Hepatic stellate cell (primary cell): ENCODE measurements at places on chromosomes 1 and 21.

- no peak for DNase-seq
Measured at GRCh38 chr1:163399001-163399400, 77.2 kb downstream of the NUF2 start.

- DNase-seq, result no peak
Measured at GRCh38 chr1:40312238-40313205, 4.6 kb downstream of the COL9A2 start.

GRCh38 chr1:46372431-46372830 lies 21.7 kb upstream of the FAAH start:
- DNase-seq, result no peak

- no peak for DNase-seq
Measured at GRCh38 chr1:81505831-81506230, 294.9 kb upstream of the ADGRL2 start.

DNA sequence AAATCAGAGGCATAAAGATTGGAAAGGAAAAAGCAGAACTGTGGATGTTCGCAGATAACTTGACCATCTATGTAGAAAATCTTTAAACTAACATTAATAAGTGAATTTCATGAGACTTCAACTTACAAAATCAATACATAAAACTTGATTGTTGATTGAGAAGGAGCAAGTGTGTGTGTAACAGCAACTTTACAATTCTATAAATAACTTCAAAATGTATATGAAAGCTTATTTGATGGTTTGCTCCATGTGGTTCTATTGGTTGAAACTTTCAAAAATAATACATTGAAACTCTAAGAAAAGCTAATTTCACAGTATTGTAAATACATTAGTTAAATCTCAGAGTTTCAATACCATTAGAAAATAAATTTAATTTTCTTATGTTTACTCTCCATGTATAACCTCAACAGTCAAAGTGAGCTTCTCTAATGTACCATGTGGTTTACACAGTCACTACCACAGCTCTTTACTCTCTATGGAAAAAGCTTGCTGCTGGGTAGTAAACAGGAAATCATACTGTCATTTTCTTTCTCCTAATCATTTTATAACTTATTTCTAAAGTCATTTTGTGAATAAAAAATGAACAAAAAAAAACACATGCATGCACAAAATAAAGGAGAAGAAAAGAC lies 12.0 kb downstream of the AKT3 start:
- no peak for DNase-seq

DNA sequence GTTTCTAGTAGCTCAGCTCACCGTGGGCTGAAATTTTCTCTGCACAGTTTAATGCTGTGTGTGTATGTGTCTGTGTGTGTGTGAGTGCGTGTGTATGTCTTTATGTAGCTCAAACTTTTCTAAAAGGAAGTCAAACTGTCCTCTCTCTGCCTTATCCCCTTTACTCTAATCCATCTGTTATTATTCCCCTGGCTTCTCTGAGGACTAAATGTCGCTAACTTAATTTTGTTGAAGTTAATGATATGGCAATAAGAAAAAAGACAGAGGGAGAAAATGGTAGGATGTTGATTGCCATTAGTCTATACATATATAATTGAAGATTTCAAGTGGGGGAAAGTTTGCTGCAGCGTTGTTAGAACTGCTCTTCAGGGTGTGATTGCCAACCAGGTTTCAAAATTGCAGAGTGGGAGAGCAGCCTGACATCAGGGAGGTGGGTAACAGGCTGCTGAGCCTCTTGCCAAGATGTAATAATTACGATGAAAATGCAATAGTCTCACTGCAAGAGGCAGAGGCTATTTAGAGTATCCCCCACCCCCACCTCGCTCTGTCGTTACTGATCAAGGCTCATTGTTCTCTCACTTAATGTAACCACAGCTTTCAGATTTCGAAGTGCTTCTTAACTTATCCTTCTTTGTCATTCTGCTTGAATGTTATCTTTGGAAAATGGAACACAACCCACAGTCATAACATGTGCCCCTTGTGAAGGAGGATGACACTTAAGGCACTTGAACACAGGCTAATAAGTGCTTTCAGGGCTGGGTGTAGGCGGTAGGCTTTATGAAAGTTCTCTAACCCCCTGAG lies 559.0 kb upstream of the PLXNA2 start:
- no peak for DNase-seq

DNA sequence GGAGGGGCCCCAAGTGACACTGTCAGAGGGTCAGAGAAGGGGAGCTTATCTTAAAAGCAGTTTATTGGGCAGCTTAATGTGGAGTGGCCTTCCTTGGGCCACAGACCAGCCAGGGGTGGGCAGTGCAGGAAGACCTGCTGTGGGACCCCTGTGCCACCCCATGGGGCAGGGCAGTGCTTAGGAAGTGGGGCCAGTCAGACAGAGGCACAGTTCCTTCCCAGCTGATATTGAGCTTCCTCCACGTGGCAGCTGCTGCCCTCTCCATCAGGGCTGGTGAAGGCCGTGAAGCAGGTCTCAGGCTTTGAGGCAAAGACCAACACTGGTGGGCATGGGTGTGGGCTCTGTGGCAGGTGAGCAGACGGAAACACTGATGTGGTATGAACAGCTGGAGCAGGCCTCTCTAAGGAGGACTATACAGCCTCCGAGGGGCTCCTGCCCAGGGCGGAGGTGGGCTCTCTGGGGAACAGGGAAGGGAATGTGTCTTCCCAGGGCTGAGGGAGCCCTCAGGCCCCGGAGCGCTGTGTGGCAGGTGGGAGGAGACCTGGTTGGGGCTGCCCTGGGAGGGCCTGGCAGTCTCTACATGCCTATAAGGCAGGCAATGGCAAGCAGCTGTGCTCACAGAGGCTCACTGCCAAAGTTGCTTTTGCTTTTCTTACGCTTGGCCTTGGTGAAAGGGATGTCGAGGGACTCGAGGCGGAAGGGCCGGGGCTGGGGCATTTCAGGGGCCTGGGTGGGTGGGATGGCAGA lies 3.0 kb upstream of the DDOST start:
- DNase-seq, result no peak

DNA sequence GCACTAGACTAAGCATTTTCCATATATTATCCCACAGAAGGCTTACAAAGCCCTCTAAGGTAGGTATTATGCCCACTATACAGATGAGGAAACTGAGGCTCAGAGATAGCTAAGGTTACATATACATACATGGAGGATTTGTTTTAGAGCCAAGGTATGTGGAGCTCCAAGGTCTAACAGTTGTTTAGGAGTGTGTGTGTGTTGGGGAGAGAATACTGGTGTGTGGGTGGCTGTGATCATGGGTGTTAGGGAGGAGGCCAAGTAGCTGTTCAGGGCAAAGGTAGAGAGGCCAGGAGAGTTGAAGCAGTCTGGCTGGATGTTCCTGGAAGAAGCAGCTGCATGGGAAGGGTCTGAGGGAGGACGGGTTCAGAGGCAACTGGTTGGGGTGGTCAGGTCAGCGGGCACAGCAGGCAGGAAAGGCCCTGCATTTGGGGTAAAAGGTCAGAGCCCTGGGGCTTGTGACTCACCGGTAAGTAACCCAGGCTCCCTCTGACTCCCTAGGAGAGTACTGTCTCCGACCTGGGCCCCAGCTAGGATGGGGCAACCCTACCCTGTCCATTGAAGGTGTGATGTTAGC lies 5.1 kb upstream of the LDLRAP1 start:
- no peak for DNase-seq

DNA sequence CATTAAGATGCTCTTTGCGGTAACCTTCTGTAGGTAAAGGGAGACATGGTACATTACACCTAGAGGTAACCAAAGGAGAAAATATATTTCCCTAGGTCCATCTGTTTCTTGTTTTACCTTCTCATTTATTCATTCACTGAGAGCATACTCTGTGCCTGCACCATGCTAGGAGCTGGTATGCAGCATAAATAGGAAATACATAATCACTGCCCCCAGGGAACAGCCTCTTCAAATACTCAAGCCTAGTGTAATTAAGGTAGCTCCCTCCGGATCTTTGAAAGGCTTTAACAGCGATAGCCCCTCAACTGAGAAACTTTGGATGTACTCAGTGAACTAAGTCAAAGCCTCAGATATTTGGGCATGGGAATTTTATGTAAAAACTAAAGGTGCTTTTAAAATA lies 123.6 kb downstream of the GABPA start:
- DNase-seq, result no peak

DNA sequence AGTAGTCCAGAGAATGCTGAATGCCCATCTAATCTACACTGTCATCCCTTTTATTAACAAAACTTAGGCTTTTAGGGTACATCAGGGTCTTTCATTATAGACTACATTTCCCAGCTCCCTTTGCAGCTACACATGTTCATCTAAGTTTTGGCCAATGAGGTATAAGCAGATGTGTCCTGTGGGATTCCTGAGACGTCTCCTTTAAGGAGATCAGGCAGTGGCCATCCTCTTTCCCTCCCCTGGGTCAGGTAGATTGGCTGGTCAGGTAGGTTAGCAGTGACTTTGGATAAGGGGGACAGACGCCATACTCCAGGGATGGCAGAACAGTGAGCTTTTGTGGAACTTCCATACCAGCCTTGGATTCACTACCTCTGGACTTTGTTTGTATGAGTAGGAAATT lies 188.3 kb downstream of the FGGY start:
- DNase-seq, result no peak

DNA sequence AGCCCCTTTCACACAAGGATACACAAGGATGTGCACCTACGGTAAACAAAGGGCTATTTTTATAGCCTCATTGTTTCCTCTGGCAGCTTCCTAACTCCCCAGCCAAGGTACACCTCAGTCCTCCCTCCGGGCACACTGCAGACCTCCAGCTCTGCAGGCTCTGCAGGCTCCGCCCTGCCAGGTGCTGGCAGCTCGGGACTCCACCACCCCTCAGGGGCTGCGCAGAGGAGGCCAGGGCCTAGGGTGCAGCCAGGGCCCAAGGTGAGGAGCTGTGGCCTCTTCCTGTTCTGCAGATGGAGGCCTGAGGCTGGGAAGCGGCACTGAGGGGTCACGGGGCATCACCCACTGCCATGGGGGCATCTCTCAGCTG lies 19.8 kb upstream of the CLSTN1 start:
- no peak for DNase-seq

DNA sequence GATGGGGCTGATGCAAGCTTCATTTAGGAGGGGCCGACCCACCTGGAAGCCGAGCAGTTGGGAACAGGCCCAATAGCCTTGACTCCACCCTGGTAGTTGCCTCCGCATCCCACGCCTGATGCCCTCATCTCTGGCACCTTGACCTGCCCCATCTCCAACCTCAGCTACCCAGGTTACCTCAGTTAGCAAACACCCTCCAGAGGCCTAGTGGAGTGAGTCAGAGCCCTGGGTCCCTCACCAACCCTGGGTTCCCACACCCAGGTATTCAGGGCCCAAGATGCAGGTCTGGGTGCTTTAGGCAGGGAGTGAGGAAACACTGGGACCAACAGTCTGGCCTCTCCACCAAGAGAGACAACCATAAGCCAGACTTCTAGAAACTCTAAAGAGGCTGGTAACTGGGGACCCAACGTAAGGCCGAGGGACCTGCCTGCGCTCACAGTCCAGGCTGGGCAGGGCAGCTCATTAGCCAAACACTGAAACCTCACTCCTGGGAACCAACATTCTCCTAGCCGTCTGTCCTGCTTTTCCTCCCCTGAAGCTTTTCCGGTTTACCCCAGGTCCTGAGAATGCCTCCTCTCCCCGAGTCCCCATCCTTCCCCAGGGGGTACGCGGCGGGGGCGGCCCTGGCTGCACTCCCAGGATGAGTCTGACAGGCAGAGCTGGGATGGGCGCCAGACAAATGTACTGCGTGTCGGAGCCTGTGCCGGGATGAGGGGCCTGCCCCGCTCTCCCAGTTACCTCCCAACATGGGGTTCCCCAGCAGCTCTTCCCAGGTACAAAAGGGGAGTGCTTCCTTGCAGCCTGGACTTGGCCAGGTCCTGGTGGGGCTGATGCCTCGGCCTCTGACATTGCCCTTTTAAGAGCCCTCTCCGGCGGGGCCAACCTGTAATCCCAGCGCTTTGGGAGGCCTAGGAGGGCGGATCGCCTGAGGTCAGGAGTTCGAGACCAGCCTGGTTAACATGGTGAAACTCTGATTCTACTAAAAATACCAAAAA lies 8.9 kb upstream of the CELSR2 start:
- peak; percentile 58 for DNase-seq

DNA sequence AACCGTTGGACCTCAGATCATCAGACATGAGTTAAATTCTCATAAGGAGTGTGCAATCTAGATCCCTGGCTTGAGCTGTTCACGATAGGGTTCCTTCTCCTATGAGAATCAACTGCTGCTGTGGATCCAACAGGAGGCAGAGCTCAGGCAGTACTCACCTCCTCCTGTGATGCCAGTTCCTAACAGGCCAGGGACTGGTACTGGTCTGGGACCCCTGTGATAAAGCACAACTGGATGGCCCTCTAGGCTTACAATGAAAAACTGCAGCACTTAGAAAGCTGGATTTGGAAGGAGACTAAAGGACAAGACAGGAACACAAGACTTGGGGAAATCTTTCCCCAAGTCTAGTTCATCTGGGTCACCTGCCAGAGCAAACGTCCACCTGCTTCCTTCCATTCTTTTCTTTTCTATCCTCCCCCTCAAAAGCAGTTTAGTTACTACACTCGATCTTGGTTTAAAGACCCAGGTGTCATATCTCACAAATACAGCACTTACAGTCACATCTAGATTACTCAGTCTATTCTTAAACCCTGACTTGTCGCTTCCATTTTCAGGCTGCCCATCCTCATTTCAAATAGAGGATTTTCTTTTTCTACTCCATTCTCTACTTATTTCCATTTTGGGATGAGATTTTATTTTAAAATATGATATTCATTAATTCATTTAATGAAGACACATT lies 59.8 kb downstream of the PTPN14 start:
- DNase-seq, result no peak

DNA sequence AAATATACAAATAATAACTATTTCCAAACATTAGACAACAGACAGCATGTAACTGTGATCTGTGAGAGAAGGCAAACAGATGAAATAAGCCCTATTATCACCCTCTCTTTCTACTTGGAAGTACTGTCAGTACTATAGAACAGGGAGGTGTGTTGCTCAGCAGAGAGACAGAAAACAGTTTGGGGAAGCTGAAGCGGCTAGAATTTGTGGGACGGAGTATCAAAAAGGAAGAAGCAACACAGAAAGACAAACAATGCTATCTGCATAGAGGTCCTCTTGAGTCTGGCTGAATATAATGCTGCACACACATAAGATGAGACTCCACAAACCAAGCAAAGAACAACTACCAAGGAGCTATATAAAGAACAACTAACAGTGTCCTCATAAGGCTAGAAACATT lies 59.4 kb downstream of the ZZZ3 start:
- DNase-seq, result no peak

- DNase-seq, result peak; percentile 81
Measured at GRCh38 chr1:113042285-113043143, 30.5 kb upstream of the LRIG2 start.

DNA sequence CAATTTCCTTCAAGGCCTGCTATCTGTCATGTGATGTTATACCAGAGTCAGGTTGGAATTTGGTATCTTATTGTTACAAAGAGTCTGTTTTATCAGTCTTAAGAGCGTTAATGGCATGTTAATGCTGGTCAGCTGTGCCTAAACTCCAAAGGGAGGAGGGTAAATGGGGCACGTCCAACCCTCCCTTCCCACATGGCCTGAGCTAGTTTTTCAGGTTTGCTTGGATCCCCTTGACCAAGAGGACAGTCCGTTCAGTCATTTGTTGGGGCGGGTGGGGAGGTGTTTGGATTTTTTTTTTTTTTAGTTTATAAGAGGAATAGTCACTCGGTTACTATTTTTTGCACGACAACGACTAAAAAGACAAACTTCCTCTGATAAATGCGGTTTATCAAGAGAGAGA lies 63.8 kb upstream of the LYST start:
- DNase-seq, result no peak
